ENCODE measurements at places on chromosomes 1 and 21.

DNA sequence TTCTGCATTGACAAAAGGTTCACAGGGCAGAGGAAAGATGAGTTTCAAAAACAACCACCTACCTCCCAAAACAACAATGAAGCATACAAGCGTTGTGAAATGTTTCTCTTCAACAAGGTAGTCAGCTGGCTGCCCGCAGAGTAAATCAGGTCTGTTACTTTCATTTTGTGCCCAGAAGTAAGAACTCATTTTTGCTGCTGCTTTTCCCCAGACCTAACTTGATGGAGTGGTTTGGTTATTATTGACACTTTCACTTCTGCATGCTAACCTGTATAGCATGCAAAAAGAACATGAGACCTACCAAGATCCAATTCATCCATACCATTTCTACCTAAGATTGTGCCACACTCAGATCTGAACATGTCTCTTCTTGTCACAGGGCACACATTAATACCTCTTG lies 1.3 kb downstream of the SLC9C2 start:
- no peak for DNase-seq

DNA sequence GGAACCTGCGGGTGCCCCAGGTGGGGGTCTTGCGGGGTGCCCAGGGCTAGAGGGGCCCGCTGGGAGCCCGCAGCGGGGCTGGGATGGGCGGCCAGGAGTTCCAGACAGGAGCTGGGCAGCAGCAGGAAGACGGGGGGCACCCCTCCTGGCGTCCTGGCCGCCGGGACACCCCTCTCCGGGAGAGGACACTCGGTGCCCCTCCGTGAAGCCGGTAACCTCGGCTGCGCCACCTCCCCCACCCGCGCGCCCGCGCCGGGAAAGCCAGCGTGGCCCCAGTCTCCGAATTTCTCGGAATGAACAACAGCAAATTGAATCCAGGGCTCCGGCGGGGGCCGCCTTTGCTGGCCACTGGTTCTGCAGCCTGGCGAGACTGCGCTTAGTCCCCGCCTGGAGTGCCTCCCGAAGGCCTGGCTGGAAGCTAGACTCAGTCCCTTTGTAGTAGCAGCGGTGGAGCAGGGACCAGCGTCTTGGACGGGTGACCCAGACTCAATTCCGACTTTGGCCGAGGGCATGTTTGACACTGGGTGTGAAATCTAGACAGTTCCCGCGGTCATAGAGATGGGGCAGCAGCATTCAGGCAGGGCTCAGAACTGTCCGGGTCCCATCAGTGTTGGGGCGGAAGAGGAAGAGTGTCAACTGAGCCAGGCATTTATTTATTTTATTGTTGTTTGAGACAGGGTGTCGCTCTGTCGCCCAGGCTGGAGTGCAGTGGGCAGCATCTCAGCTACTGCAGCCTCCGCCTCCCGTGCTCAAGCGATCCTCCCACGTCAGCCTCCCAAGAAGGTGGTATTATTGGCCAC lies 773 bp downstream of the IFNGR2 start:
- DNase-seq = no peak

- DNase-seq = peak; percentile 76
Measured at GRCh38 chr1:48093696-48094528, 96.7 kb upstream of the TRABD2B start.

DNA sequence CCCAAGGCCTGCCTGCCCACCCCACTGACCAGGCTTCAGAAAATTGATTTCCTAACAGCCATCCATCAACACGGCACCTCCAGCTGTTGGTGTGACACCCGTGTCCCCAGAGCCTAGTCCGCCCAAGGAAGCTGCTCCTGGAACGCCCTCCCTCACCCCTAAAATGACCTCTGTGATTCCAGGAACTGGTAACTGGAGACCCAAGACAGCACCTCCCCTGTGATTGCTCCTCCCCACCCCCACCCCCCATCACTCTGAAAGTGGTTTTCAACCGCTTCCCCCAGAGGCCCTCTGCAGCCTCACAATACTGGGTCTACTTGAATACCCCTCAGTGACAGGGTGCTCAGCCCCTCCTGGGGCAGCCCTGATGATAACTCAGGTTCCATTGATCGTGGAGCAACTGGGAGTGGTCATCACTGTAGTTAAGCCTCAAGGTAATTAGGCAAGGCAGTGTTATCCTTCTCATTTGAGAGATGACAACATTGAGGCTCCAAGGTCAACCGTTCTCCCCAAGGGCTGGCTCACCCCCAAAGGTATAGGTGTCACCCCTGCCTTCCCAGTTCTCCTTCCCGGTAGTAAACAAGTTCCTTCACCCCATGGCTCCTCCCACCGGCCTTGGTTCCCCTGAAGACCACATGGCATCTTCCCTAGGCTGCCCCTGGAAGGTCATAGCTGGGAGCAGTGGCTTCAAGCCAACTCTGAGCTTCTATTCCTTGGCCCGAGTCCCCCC lies 52.0 kb downstream of the TAS1R2 start:
- DNase-seq = no peak

GRCh38 chr1:180609643-180610555 lies 21.9 kb upstream of the XPR1 start:
- DNase-seq = no peak

- DNase-seq = no peak
Measured at GRCh38 chr1:89527256-89527655, 2.6 kb downstream of the LRRC8B start.

DNA sequence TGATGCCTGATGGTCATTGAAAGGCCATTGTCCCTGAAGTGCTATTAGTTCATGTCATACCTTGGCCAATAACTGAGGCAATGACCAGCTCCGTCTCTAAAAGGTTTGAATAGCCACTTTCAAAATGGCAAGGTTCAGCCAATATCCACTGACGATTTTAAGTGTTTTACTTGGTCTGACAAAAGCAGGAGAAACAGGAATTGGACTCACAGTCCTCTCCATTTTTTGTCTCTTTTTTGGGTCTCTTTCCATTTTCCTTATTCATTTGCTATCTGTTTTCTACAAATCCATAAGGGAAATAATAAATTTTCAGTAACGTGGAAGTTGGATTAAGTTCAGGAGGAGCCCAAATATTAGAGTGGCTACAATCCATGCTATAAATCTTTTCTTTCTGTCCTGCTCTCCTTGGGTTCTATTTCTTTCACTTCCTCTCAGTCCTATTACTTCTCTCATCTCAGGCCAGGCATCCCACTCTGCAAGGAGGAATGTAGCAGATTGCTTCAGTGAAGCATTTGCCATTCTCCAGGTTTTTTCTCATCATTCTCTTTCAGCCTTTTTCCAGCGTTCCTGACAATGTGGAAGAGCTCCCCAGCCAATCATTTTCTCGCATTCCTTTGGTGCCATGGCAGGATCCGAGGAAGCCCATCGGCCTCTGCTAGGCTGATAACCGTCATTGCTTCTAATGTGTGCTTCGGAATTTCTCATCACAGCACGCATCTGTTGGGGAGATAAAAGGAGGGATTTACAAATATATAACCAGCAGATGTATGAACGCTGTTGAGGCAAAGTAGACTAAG lies 414.5 kb downstream of the ADGRL2 start:
- DNase-seq = no peak

GRCh38 chr1:15508700-15509487 lies 15.1 kb downstream of the CASP9 start:
- no peak for DNase-seq

DNA sequence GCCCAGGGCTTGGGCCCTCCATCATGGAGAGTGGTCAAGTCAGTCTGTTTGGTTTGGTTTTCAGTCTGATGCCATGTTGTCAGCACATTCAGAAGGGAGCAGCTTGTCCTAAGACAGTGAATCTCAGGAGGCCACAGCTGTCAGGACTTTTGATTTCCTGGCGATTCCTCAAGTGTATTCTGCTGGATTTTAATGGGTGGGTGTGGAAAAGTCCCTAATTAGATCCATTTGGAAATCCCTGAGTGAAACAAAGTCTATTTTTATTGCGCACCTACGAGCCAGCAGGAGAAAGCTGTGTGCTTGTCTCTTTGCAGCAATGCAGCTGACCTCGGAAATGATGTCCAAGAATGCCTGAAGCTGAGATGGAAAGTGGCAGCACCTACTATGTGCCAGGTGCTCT lies 21.6 kb upstream of the FHAD1 start:
- DNase-seq = no peak

DNA sequence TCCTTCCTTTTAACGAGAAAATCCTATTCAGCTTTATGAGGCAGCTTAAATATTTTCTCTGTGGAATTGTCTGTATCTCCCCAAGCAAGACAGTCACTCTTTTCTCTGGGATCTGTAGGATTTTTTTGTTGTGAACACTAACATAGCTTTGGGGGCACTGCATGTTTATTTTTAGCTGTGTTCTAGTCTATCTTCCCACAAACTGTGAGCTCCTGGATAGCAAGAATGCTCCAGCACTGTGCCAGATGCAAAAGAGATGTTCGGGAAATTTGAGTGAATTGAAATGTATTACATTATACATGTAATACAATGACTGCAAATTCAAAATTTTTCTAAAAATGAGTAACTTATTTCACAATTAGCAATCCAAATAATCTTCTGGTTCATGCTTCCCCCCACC lies 282.2 kb downstream of the PLPP3 start:
- no peak for DNase-seq

GRCh38 chr1:202135221-202135721 lies 9.3 kb downstream of the ARL8A start:
- DNase-seq = peak; percentile 66

Data from activated CD4-positive, alpha-beta T cell treated with anti-CD3 and anti-CD28 coated beads, Interleukin-2, Interleukin-6, amounts not matched to agents 100 ng/mL and 50 ng/mL, durations not matched to agents 16 hours and 8 hours (primary cell).